Calu3 (cell line): ENCODE measurements at places on chromosomes 4 and X. TPM values are rescaled to one million over a fixed set of nuclear protein-coding genes. Genes with fewer than 3 reads are reported as not detected.

Gene AKAP14
- not detected in 2 replicates for total RNA-seq

DNA sequence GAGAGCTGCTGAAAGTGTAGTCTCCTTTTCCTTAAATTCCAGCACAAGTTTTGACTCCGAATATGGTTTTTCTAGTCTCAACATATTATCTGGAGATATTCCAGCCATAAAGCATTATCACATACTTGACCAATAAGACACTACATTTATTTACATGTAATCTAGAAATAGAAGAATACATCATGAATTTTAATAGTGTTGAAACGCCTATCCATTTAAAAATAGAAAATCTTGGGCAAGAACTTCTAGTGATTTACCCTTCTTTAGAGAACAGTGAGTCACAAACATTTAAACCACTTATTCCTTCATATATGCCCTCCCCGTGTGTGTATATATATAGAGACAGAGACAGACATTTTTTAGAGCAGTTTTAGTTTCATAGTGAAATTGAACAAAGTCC is 161.5 kb downstream of the SOWAHB start:
- DNase-seq, result no peak

DNA sequence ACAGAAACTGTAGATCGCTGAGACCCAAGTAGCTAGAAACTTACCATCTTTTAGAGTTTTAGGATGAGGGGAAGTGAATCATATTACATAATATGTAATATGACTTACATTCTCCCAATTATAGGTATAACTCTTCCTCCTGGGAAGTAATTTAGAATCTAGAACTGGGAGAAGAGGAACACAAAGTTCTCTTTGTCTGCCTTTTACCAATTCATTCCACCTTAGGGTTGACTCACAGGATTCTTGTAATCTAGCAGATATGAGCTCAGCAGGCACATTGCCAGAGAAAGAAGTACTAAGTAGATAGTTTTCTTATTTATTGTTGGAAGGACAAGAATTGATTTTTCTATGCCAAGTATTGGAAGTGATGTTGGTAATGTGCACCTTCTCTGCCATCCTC is 58.0 kb upstream of the CCSER1 start:
- peak; percentile 9 for DNase-seq

DNA sequence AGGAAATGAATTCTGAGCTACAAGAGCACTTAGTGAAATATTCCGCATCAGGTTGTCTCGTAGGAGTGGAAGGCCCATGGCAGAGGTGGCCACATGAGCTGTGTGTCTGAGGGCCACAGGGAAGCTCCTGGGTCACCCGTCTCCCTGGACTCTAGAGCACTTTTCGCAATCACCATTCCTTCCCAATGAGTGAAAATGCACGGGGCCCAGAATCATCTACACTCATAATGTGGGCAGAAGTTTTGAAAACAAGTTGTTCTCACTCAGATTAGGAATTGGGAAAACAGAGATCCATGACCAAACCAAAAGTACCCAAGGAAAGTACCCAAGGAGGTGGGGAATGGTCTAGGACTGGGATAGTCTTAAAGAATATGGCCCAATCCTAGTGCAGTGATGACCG is 94.4 kb downstream of the SCD5 start:
- no peak for DNase-seq

GRCh38 chr4:8191136-8191747 is 7.8 kb upstream of the SH3TC1 start:
- DNase-seq, result peak; percentile 68

DNA sequence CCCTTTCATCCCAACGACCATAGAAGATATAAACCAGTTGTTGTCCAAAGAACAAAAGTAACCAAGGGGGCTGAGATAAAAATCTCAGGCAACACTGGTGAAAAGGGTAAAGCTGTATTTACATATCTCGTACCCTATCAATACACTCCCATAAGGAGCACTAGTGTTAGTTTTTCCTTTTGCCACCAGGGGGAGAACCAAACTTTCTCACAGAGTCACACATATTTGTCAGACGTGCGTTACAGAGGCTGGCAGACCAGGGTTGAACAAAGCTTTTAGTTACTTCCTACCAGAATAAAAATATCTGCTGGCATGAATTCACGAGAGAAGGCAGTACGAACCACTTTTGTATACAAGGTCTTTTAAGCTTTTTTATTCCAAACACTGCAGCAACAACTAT is 88.3 kb downstream of the AMELX start:
- peak; percentile 55 for DNase-seq
